Body of pancreas (tissue), 4 donors: ENCODE measurements at places on chromosomes 3 and 15. TPM values are rescaled to one million over a fixed set of nuclear protein-coding genes. Genes with fewer than 3 reads are reported as not detected.
A peak's percentile ranks its signal among the peaks of the same experiment; 100 is the strongest.

- peak; percentile 63 for DNase-seq
These were observed 10.9 kb downstream of the TM2D3 start for GRCh38 chr15:101641129-101641764.

ZNF502 gene
- total RNA-seq = 2.3 TPM

- no peak for DNase-seq
These were observed 2.8 kb downstream of the APOD start for GRCh38 chr3:195580744-195581443.

- DNase-seq = no peak
These were observed 23.1 kb upstream of the MITF start for GRCh38 chr3:69716119-69716518.

VGLL3 gene
- 16.1 TPM for total RNA-seq

DNA sequence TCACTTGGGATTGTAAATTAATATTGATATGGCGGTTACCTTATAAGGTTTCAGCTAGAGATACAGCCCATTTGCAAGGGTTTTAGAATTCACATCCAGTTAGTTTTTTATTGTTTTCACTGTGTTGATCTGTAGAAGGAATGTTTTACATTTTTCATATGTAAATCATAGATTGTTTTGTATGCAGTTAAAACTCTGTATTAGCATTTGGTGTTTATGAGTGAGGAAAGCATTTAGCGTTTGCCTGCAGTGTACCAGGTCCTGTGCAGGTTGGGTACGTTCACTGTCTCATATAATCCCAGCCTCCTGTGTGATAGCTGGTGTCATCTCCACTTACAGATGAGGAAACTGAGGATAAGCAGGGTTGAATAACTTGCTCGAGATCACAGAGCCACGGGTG lies 23.8 kb downstream of the MAP6D1 start:
- no peak for DNase-seq

GRCh38 chr3:123629747-123630047 lies 44.8 kb upstream of the HACD2 start:
- no peak for DNase-seq

GRCh38 chr3:31476209-31476608 lies 56.5 kb upstream of the STT3B start:
- DNase-seq = no peak

GRCh38 chr3:111324151-111324550 lies 217.8 kb upstream of the CD96 start:
- no peak for DNase-seq

PDCD7 gene
- 18.2 TPM for total RNA-seq

GRCh38 chr3:183592821-183593220 lies 37.3 kb upstream of the KLHL6 start:
- DNase-seq = no peak

GRCh38 chr15:88482263-88482662 lies 14.8 kb downstream of the MRPS11 start:
- DNase-seq = no peak

PLSCR4 gene
- total RNA-seq = 28.5 TPM
